ENCODE measurements at places on chromosomes 7 and 10.

GRCh38 chr7:120060875-120061274, 212.1 kb upstream of the KCND2 start:
- no peaks in the 10 kb centered on the region for H3K4me1 ChIP-seq
- H3K27me3 ChIP-seq: no peaks in the 10 kb centered on the region
- no peak overlapping the region for H3K27ac ChIP-seq
- H3K36me3 ChIP-seq: no peaks in the 10 kb centered on the region

DNA sequence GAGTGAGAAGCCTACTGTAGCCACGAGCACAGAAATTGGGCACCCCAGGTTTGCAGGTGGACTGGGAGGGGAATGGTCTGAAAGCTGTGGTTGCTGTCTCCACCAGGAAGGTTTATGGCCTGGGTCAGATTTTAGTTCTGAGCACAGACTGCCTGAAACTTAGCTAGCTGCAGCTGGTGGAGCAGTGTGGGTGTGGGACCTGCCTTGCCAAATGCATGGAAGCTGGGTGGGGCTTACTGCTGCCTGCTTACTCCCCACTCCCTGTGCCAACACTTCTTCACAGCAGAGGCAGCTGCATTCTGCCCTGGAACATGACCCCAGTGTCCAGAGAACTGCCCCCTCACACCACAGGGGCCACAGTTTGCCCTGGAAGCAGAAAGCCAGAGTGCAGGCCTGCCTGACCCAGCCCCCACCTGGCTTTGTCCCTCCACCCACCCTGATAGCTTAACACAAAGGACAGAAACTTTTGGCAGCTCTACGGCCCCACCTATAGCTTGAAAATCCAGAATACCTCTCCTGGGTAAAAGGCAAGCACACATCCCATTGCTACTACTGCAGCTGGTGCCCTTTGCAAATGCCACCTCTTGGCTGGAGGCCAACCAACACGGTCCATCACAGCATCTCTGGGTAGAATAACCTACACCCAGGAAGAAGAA, 281.6 kb downstream of the AGMO start:
- H3K4me1 ChIP-seq: no peaks in the 10 kb centered on the region
- H3K27ac ChIP-seq: no peak overlapping the region
- H3K36me3 ChIP-seq: no peaks in the 10 kb centered on the region
- DNase-seq: no peak

- H3K27ac ChIP-seq: no peak overlapping the region
- no peak overlapping the region for H3K4me3 ChIP-seq
- H3K4me1 ChIP-seq: no peaks in the 10 kb centered on the region
- H3K36me3 ChIP-seq: no peaks in the 10 kb centered on the region
These were observed 7.6 kb upstream of the CD36 start for GRCh38 chr7:80630608-80631405.

DNA sequence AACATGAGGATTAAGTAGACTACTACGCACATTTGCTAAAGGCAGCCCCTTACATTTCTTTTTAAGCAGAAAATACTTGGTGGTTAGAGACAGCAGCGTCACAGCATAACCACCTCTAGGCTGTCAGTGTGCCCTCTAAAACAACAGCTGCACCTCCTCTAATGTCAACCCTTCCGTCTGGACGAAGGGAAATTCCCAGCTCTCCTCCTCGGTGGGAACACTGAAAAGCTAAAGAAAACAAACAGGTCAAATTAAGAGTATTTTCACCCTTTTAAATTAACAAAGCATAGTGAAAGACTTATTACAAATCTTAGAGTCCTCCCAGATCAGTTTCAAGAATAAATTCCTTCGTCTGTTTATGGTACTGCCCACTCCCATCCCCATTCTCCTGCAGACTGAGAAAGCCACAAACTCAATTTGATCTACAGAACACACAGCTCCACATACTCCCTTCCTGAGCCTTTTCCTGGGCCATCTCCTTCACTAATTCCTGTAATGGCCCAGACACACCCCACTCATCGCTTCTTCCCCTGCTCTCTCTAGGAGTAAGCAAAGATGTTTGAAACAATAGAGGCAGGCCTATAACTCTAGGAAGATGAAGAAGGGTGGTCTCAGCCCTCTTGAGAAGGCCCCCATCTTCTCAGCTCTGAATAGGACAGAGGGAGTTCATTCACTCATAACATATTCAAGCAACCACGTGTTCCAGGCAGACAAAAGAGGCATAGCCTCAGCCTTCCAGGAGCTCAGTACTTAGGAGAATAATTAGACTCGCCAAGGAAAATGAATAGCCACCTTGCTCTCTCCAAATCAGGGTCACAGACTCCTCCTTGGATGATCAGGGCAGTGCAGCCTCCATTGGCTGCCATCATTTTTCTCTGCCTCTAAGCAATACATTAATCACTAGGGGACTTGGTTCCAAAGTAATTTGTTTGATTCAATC, 47.5 kb upstream of the HNRNPH3 start:
- H3K27ac ChIP-seq: no peak overlapping the region
- no peak overlapping the region for H3K4me3 ChIP-seq
- no peaks in the 10 kb centered on the region for H3K27me3 ChIP-seq
- no peak for DNase-seq
- no peaks in the 10 kb centered on the region for H3K36me3 ChIP-seq

DNA sequence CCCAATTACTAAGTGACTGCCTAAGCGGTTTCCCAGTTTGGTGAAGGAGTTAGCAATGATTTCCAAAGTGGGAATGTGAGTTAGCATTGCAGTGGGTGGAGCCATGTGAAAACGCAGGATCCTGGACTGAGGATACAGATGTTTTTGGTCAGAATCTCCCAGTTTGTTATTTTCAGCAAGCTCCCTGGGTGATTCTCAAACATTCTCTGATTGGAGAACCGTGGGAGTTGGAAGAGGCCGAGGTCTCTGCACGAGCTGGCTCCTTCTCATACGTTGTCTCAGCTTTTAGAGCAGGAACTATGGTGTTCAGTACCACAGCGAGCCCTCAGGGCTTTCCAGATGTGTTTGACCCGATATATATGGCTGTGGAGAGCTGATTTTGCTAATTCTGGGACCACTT, 396.5 kb upstream of the NPVF start:
- H3K4me3 ChIP-seq: no peak overlapping the region
- H3K27ac ChIP-seq: no peak overlapping the region
- H3K4me1 ChIP-seq: peaks cover 5% of the 10 kb centered on the region
- no peaks in the 10 kb centered on the region for H3K36me3 ChIP-seq
- peak; percentile 79 for DNase-seq
- H3K27me3 ChIP-seq: no peaks in the 10 kb centered on the region

DNA sequence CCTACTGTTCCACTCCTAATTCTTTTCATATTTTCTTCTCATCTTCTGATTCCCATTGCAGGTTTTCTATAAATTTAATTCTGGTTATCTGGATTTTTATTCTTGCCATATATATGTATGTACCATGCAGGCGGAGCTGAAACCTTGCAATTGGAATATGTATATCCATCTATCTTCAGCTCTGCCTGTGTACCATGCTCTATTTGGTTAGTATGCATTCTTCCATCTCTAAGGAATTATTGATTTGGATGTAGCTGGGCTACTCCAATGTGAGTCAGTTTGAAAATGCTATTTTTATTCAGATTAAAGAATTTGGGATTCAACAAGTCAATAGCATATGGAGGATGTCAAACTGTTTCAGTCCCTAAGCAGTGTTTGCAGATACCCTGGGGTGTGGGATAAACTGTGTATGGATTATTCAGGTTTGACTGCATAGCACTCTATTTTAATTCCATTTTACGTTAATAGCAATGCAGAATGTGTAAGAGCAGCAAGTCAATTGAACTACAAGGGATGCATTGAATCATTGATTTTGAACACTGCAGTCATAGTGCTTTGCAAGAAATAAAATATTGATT, 528.1 kb upstream of the FZD8 start:
- no peak overlapping the region for H3K4me3 ChIP-seq
- no peak for DNase-seq
- H3K27ac ChIP-seq: no peak overlapping the region
- no peaks in the 10 kb centered on the region for H3K27me3 ChIP-seq
- H3K4me1 ChIP-seq: peaks cover 15% of the 10 kb centered on the region
- H3K36me3 ChIP-seq: no peaks in the 10 kb centered on the region

- no peak for DNase-seq
- H3K4me3 ChIP-seq: no peak overlapping the region
- no peak overlapping the region for H3K27ac ChIP-seq
- no peaks in the 10 kb centered on the region for H3K4me1 ChIP-seq
- H3K36me3 ChIP-seq: no peaks in the 10 kb centered on the region
These were observed 90.2 kb upstream of the PRSS58 start for GRCh38 chr7:142348100-142348499.

GRCh38 chr10:88546497-88546896, 36.6 kb downstream of the RNLS start:
- H3K27ac ChIP-seq: no peak overlapping the region
- H3K36me3 ChIP-seq: no peaks in the 10 kb centered on the region
- no peaks in the 10 kb centered on the region for H3K4me1 ChIP-seq
- no peaks in the 10 kb centered on the region for H3K27me3 ChIP-seq
- no peak for DNase-seq
- no peak overlapping the region for H3K4me3 ChIP-seq

DNA sequence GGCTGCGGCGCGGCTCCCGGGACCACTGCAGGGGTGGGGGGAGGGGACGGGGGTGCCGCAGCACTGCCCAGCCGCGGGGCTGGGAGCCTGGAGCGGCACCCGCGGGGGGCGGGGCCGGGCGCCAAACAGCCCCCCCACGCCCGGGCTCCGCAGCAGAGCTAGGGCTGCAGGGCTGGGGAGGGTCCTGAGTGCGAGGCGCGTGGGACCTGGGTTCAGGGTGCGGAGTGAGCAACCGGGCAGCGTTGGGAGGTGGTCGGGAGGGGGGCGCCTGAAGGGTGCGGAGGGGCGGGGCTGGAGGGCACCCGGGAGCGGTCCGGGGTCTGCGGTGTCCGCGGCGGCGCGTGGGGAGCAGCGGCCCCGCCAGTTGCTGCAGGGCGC, 528 bp downstream of the CAMK2G start:
- DNase-seq: no peak
- H3K27me3 ChIP-seq: no peaks in the 10 kb centered on the region
- H3K27ac ChIP-seq: no peak overlapping the region
- no peaks in the 10 kb centered on the region for H3K36me3 ChIP-seq
- peaks cover 3% of the 10 kb centered on the region for H3K4me1 ChIP-seq

GRCh38 chr10:123580426-123580825, 85.7 kb upstream of the GPR26 start:
- no peak overlapping the region for H3K27ac ChIP-seq
- no peaks in the 10 kb centered on the region for H3K36me3 ChIP-seq
- H3K4me3 ChIP-seq: no peak overlapping the region
- H3K27me3 ChIP-seq: peaks cover 51% of the 10 kb centered on the region
- no peaks in the 10 kb centered on the region for H3K4me1 ChIP-seq

Data from cardiac muscle cell (in vitro differentiated cells and primary cell).